ENCODE measurements at places on chromosomes 2 and 18. TPM values are rescaled to one million over a fixed set of nuclear protein-coding genes. Genes with fewer than 3 reads are reported as not detected.

ALKAL2 gene
- total RNA-seq, result not detected

PPP1R7 gene
- 78.1 TPM for total RNA-seq

MALL gene
- total RNA-seq, result 39.9 TPM

IL36B gene
- total RNA-seq, result not detected

OR6B2 gene
- total RNA-seq, result not detected

GPR45 gene
- total RNA-seq, result not detected

DAW1 gene
- total RNA-seq, result 0.17 TPM

MAP3K19 gene
- not detected for total RNA-seq

RPRM gene
- 0.15 TPM for total RNA-seq

AGAP1 gene
- total RNA-seq, result 24.6 TPM

SLC4A5 gene
- total RNA-seq, result under 0.01 TPM

CCDC68 gene
- 4.6 TPM for total RNA-seq

SOS1 gene
- 30.0 TPM for total RNA-seq

CRYGC gene
- not detected for total RNA-seq

FEV gene
- under 0.01 TPM for total RNA-seq

CWC22 gene
- total RNA-seq, result 27.5 TPM

THSD7B gene
- not detected for total RNA-seq

NLRC4 gene
- total RNA-seq, result not detected

TUBB8B gene
- not detected for total RNA-seq

WNT10A gene
- total RNA-seq, result not detected

HOXD4 gene
- total RNA-seq, result not detected

CIB4 gene
- total RNA-seq, result not detected

FN1 gene
- total RNA-seq, result 11,839 TPM

SERPINB13 gene
- not detected for total RNA-seq

ANO7 gene
- 0.83 TPM for total RNA-seq

CACNB4 gene
- 1.2 TPM for total RNA-seq

PSMA8 gene
- not detected for total RNA-seq

KCNE4 gene
- total RNA-seq, result 21.2 TPM

SLC9A4 gene
- total RNA-seq, result not detected

RNU2-63P gene
- total RNA-seq, result not detected

SH3BP4 gene
- 67.5 TPM for total RNA-seq

KLHL41 gene
- 9.8 TPM for total RNA-seq

CUL3 gene
- total RNA-seq, result 45.0 TPM

IL1R2 gene
- total RNA-seq, result not detected

ALK gene
- total RNA-seq, result under 0.01 TPM

ABCG5 gene
- total RNA-seq, result not detected

TMEM169 gene
- 0.29 TPM for total RNA-seq

CYTIP gene
- total RNA-seq, result not detected

LDLRAD4 gene
- 0.17 TPM for total RNA-seq

DHRS9 gene
- total RNA-seq, result not detected

HNRNPA3 gene
- 24.6 TPM for total RNA-seq

AKAIN1 gene
- not detected for total RNA-seq

IL1A gene
- total RNA-seq, result 0.33 TPM

CCDC141 gene
- 0.29 TPM for total RNA-seq

SERPINB12 gene
- not detected for total RNA-seq

ELOA2 gene
- not detected for total RNA-seq

LBX2 gene
- total RNA-seq, result 6.3 TPM

PCARE gene
- not detected for total RNA-seq

HSBP1L1 gene
- total RNA-seq, result 4.0 TPM

MYOM1 gene
- total RNA-seq, result 0.15 TPM

B3GNT2 gene
- total RNA-seq, result 9.9 TPM

FOXD4L1 gene
- 0.17 TPM for total RNA-seq

UGT1A7 gene
- not detected for total RNA-seq

MIB1 gene
- 58.9 TPM for total RNA-seq

CAPN14 gene
- 0.33 TPM for total RNA-seq

ASTL gene
- total RNA-seq, result 0.17 TPM

DES gene
- total RNA-seq, result 1.6 TPM
